ENCODE measurements at places on chromosomes 3 and 15. TPM values are rescaled to one million over a fixed set of nuclear protein-coding genes. Genes with fewer than 3 reads are reported as not detected.
A peak's percentile ranks its signal among the peaks of the same experiment; 100 is the strongest.

GRCh38 chr3:143172062-143172794, 52.7 kb downstream of the CHST2 start:
- peaks cover 77% of the 10 kb centered on the region for H3K4me1 ChIP-seq
- no peak overlapping the region for H3K27ac ChIP-seq
- no peak for DNase-seq
- H3K27me3 ChIP-seq = no peaks in the 10 kb centered on the region
- peaks cover 21% of the 10 kb centered on the region for H3K36me3 ChIP-seq

- H3K4me1 ChIP-seq = no peaks in the 10 kb centered on the region
- peak overlapping the region; percentile 42 for H3K27ac ChIP-seq
- H3K27me3 ChIP-seq = no peaks in the 10 kb centered on the region
- no peak for DNase-seq
- peaks cover 42% of the 10 kb centered on the region for H3K36me3 ChIP-seq
Measured at GRCh38 chr3:196051282-196052076, 30.4 kb downstream of the TFRC start.

DNA sequence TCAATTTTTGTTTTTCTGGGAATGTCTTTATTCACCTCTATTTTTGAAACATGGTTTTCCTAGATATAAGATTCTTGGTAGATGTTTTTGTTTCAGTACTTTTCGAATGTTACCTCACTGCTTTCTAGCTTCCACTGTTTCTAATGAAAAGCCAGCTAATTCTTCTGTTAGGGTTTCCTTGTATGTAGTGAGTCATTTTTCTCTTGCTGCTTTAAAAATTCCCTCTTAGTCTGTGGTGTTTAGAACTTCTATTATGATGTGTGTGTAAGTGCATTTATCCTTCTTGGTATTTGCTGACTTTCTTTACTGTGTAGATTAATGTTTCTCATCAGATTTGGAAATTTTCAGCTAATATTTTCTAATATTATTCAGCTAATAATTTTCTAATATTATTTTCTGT, 151.1 kb upstream of the OSTN start:
- no peak overlapping the region for H3K27ac ChIP-seq
- no peaks in the 10 kb centered on the region for H3K27me3 ChIP-seq
- no peak for DNase-seq
- no peaks in the 10 kb centered on the region for H3K4me1 ChIP-seq
- no peak overlapping the region for H3K4me3 ChIP-seq
- no peaks in the 10 kb centered on the region for H3K36me3 ChIP-seq

DNA sequence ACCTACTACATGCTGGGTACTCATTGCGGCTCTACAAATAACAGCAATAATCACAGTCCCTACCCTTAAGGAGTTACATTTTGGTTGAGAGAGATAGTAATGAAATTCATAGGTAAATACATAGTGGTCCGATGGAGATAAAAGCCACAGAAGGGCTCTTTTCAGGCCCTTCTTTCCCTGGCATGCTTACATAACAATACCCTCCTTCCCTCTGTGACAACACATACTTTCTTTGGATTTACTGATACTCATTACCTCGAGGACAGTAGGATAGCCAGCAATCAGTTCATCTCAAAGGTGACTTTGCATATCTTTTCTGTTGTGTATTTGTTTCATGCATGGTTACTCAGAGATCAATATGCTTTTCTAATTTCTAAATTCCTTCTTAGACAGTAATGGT, 54.5 kb downstream of the HSPBAP1 start:
- H3K27me3 ChIP-seq = no peaks in the 10 kb centered on the region
- H3K4me3 ChIP-seq = no peak overlapping the region
- no peak overlapping the region for H3K27ac ChIP-seq
- peaks cover 8% of the 10 kb centered on the region for H3K36me3 ChIP-seq
- DNase-seq = no peak

GRCh38 chr3:194380326-194380725, 10.8 kb upstream of the LRRC15 start:
- H3K4me1 ChIP-seq = no peaks in the 10 kb centered on the region
- no peak for DNase-seq
- H3K4me3 ChIP-seq = no peak overlapping the region

Gene DNAH12
- total RNA-seq = 0.26 TPM

DNA sequence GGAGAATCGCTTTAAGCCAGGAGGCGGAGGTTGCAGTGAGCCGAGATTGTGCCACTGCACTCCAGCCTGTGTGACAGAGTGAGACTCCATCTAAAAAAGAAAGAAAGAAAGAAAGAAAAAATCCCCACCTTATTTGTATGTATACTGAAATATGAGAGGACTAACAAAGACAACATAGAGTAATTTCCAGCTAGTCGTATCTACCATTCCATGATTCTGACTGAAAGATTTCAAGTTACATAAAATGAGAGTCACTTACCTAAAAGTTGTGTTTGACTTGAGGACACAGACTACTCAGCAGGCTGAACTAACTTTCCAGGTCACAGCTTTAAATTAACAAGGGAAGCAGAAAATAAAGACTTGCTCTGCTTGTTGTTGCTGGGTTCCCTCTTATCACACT, 18.8 kb upstream of the PRKCI start:
- H3K27me3 ChIP-seq = peaks cover 8% of the 10 kb centered on the region
- no peaks in the 10 kb centered on the region for H3K4me1 ChIP-seq
- H3K36me3 ChIP-seq = no peaks in the 10 kb centered on the region
- no peak for DNase-seq
- H3K4me3 ChIP-seq = no peak overlapping the region

Gene TGM4
- not detected for total RNA-seq

All from activated T-cell treated with anti-CD3 and anti-CD28 coated beads, Interleukin-2, amount 50 U/mL, for 72 hours (primary cell).